ENCODE measurements at places on chromosomes 3 and 15.

DNA sequence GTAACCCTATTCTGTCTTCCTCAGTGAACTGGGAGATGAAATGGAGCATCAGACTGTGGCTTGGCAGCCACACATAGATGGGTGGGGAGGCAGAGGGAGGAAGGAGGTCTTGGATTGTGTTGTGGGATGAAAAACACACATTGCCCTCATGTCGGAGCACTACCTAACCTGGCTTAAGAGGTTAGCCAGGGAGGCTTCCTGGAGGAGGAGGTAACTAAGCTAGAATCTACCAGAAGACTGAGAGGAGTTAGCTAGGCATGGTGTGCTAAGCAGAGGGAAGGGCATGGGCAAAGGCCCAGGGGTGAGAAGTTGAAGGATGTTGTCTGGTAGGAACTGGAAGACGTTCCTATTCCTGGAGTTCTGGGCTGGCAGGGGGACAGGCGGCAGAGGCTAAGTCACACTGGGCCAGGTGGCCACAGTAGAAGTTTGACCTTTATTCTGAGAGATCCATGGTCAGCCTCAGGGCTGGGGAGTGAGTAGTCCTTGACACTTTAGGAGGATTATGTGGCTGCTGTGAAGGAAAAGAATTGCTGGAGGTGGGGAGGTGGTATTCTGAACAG is 7.7 kb upstream of the PRKCD start:
- no peak for DNase-seq

- DNase-seq, result no peak
These were observed 171.0 kb upstream of the NECTIN3 start for GRCh38 chr3:110900576-110900975.

GRCh38 chr3:194136519-194137007 is 615 bp downstream of the HES1 start:
- no peak for DNase-seq

DNA sequence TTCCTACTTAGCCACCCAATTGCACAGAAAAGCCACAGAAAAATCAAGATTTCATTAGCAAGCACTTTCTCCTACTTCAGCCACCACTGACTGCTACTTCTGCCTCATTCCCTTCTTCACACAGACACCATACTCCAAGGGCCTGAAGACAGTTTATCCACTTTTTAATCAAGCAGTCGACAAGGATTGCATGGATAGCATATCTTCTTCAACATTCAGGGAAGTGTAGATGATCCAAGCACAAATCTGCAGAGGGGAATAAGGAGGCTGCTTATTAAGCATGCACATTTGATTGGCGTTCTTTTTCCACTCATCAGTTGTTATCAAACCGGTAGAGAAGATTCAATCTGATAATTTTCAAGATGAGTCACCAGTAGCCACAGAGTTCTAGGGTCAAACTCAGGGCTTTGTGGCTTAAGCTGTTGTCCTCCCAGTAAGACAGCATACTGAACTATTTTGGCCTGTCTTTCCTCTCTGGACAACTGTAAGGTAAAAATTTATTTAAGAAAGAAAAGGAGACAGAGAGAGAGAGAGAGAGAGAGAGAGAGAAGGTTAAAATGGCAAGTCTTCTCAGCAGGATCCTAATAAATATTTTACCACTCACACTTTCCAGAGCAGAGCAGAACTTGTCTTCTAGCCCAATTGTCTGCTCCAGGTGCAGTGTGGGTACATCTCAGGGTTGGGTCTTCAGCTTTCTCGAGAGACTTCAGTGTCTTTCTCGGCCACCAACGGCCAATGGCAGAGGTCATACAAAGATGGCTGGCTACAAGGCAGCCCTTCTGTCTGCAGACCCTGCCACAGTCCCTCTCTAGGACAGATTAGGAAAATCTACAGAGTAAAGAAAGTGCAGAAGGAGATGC is 80.6 kb upstream of the BHLHE40 start:
- DNase-seq, result no peak

DNA sequence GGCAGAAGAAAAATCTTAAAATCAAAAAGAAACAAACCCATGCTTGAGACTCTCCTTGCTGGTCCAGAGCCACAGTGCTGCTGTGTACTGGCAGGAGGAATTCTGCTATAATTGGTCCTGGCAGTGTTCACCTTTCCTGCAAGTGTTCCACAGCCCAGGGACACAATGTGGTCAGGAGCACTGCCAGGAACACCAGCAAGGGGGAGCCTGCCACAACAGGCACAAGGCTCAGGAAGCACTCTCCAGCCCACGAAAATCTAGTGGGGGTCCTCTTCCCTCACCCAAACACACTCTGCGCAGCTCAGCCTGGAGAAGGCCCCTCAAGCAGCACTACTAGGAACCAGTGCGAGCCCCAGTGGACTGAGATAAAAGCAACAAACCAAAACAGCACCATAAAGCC is 92.9 kb downstream of the UBE3A start:
- no peak for DNase-seq

DNA sequence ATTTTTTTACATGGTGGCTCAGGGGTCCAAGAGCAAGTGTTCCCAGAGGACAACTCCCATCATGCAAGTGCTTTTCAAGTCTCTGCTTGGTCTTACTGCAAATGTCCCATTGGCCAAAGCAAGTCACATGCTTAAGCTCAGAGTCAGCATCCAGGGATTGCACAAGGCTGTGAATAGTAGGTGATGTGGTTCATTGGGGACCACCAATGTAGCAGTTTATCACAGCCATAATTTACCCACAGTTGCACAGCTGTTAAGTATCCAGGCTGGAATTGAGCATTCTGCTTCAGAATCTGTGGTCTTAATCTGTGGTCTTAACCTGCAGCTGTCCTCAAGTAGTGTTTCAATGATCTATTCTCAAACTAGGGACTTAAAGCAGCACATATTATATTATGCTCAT is 71.4 kb upstream of the PLCL2 start:
- no peak for DNase-seq

DNA sequence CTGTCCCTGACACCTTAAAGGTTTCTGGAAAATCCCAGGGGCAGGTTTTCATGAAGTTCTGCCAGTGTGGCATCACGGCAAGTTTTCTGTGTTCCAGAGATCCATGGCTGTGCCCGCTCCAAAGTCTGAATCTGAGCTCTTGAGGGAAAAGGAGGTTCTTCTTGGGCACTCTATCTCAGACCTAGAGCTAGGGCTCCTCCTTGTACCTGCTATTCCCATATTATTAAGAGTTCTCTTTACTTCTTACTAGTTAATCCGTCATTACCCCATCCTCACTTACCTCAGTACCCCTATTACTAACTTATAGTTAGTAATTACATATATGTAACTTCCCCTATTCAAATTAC is 5.9 kb upstream of the TRA2B start:
- DNase-seq, result no peak

GRCh38 chr3:46593979-46594378 is 18.3 kb upstream of the FAM240A start:
- DNase-seq, result no peak

DNA sequence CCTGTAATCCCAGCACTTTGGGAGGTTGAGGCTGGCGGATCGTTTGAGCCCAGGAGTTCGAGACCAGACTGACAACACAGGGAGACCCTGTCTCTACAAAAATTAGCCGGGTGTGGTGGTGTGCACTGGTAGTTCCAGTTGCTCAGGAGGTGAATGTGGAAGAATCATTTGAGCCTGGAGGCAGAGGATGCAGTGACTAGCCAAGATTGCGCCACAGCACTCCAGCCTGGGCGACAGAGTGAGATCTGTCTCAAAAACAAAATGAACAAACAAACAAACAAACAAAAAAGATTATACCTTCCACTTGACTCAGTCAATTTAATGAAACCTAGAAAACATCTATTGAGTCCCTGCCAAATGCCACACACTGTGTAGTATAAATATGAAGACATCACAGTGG is 30.5 kb upstream of the PHLDB2 start:
- no peak for DNase-seq

GRCh38 chr3:190701096-190701532 is 161.4 kb downstream of the GMNC start:
- DNase-seq, result no peak

DNA sequence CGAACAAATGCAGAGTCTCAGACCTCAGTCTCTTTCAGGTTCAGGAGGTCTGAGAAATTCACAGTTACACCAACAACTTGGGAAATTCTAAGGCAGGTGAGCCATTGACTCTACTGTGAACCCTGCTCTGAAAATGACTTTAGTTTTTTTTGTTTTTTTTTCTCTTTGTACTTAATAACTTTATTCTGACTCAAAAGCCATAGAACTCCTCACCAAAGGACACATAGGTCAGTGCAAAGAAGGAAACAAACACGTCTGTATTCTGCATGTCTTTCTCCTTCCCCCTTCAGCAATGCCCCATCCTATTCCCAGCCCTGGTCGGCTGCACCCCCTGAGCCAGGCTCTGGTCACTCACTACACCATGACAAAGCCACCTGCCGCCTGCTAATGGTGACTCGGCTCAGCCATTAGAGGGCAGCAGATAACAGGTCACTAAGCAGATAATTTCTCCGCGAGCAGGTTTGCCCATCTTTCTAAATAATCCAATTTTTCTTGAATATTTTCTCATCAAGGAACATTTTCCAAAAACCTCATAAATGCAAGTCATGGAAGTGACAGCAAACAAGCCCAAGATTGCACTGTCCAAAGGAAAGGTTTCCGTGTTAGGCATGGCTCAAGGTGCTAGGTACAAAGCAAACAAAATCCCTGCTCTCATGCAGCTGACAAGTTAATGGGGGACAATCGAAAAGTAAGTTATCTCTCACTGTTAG is 37.7 kb downstream of the TM4SF4 start:
- DNase-seq, result no peak

DNA sequence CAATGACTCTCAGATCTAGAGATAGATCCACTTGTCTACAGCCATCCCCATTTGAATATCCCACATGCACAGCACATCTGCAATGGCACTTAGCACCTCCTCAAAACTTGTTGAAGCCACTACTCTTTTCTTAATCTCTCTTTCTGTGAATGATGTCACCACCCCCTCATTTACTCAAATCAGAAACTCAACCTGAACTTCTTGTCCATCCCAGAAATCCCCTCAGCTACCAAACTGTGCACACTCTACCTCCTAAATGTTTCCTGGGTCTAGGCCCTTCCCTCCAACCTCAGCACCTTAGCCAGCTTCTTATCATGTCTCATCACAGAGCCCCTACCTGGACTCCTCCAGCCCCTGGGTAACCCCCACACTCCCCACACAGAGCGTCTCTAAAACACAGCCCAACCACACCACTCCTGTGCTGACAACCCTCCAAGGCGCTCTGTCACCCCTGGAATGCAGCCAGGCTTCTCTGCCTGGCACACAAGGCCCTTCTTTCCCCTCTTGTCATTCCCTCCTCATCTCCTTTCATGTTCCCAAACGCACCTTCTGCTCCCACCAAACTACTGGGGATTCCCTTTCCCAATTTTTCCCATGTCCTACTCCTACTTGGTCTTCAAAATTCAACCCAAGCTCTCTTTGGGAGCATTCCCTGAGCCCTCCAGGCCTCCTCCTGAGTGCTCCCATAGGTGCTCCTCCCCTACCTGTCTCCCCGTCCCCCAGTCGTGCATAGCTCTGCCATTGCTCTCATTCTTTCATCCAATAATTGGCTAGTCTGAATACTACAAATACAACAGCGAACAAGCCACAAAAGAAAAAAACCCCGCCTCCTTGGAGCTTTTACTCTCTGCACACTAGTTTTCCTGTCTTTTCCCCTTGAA is 39.8 kb upstream of the ZBTB38 start:
- no peak for DNase-seq

- DNase-seq, result no peak
These were observed 131.7 kb downstream of the ATP8B4 start for GRCh38 chr15:49987198-49987785.

Data from RWPE2 (cell line).